Hepatocyte (in vitro differentiated cells): ENCODE measurements at places on chromosomes 3 and 15.

GRCh38 chr15:79948095-79948695 lies 22.8 kb downstream of the BCL2A1 start:
- DNase-seq, result peak; percentile 34

- peak; percentile 45 for DNase-seq
Observed at GRCh38 chr3:43102773-43103480, 3.0 kb downstream of the POMGNT2 start.

GRCh38 chr3:160112481-160112880 lies 112.7 kb upstream of the C3orf80 start:
- no peak for DNase-seq

GRCh38 chr15:49101536-49101935 lies 53.9 kb downstream of the COPS2 start:
- DNase-seq, result no peak

DNA sequence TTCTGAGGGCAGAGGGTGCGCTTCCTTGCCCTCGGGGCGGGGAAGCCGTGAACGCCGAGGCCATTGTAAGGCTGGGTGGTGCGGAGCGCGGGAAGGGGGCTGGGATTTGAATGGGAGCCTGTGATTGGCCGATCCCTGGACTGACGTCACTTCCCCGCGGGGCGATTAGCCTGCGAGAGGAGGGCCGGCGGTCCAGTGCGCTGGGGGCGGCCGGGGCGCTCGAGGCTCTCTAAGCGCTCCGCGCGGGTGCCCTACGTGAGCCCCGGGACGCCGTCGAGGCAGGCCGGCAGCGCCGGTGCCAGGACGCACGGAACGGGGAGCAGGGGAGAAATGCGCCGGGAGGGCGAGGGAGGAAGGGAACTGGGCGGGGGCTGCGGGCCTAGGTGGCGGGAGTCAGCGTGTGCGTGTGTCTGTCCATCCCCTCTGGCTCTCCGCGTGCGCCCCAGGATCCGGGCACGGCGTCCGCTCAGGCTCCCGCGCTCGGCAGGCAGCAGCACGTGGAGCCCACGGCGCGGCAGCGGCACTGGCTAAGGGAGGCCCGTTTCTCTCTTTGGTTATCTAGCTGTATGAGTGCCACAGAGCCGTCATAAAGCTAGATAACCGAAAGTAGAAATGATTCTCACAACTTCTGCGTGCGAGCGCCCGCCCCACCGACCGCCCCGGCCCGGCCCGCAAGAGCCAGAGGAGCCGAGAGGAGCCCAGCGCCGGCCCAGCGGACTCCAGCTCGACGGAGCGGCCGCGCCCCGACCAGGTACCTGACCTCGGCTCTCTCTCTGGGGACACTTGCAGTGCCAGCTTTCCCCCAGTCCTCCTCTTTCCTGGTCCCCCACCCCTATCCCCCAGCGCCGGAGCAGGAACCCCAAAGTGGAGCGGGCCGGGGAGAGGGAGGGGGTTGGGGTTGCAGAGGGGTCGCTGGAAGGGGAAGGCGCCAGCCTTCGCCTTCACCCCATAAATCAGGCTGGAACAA lies 33.1 kb upstream of the POLG start:
- DNase-seq, result no peak

DNA sequence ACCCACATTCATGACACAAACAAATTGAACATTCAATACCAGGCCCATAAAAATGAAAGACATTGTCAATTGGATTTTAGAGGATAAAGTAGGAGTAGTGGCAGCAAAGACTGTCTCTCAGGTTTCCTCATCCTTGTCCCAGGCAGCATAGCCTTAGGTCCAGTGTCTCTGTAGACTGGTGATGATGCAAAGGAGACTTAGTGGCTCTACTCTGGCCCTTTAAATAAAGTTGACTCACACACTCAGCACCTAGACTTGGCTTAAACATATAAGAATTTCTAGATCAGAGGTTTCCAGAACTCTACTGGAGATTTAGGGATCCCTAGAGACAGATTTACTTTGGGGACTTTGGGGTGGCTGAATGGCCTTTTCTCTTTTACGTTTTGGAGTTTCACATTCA lies 166.6 kb downstream of the NR1D2 start:
- no peak for DNase-seq
